ENCODE measurements at places on chromosomes 6 and 20.

DNA sequence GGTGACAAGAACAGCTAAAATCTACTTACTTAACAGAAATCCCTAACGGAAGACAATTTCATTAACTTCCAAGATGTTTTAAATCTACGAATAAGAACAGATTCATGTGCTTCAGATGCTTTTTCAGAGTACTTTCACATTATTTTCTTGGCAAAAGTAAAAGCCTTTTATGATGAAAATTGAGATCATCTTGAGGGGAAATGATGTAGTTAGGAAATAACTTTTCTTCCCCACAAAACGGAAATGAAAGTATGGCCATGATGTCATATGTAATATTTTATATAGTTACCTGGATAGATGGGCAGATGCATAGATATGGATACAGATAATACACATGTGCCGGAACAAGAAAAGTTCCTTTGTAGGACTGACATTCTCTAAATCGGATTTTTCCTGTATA lies 32.8 kb downstream of the SASH1 start:
- no peak for DNase-seq

- DNase-seq = no peak
Observed at GRCh38 chr20:47667531-47668312, 117.6 kb downstream of the SULF2 start.

DNA sequence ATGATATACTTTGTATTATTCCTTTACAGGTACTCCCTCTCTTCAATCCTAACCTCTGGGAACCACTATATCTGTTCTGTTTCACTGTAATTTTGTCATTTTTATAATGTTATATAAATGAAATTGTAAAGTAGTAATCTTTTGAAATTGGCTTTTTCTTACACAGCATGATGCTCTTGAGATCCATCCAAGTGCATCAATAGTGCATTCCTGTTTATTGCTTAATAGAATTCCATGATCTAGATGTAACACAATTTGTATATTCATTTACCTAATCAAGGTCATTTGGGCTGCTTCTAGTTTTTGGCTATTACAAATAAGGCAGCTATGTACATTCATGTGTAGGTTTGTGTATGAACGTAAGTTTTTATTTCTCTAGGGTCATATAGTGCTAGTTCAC lies 174.6 kb downstream of the KHDC1L start:
- no peak for DNase-seq

- DNase-seq = no peak
Observed at GRCh38 chr20:399182-399707, 8.9 kb upstream of the RBCK1 start.

DNA sequence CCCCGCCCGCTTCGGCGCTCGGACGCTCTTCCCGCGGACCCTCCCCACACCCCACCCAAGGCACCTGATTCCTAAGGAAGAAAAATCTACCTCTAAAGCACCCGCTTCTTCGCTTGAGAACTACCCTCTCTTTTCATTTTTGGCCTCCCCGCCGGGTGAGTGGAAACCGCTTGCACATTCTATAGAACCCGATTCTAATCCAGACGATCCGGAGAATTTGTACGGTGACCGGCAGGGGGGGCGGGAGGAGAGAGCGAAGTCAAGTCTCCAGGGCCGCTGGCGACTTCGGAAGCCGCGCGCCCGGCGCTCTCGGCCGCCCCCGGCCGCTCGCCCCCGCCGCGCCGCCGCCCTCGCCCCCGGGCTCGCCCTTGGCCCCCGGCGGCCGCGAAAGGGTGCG lies at the start of gene RBM24:
Gene RBM24 (plus strand): TSS at position 262 of the 397 bp plus-strand sequence. CDS start 221 bp downstream, outside the sequence.
- no peak for DNase-seq

DNA sequence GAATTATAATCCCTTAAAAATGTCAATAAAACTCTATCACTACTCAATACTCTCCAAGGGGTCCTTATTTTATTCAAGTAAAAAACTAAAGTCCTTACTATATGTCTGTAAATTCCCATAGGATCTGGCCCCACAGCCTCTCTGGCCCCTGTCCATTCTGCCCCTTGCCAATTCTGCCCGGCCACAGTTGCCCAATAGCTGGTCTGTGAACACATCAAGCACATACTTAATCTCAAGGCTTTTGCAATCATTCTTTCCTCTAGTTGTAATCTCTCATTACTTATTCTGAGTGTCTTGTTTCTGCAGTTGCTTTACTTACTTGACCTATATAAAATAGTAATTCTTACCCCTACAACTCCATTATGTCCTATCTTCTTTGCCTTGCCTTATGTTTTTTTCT lies 22.5 kb upstream of the GFRAL start:
- no peak for DNase-seq

DNA sequence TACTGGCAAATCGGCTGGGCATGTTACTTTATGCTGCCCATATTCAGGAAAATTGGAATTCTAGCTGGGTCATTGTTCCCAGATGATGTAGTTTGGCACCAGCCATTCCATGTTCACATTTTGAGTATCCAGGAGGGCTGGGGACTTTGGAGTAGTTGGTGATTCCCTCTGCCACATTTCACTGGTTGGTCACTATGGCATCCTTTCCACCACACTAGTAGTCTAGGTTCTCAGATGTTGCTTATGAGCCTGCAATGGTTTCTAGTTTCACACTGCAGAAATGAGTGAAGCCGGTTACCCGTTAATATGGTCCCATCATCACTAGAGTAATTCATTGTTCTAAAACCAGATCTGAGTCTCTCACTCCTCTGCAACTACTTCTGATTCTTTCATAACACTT lies 4.6 kb downstream of the PTPN1 start:
- no peak for DNase-seq

DNA sequence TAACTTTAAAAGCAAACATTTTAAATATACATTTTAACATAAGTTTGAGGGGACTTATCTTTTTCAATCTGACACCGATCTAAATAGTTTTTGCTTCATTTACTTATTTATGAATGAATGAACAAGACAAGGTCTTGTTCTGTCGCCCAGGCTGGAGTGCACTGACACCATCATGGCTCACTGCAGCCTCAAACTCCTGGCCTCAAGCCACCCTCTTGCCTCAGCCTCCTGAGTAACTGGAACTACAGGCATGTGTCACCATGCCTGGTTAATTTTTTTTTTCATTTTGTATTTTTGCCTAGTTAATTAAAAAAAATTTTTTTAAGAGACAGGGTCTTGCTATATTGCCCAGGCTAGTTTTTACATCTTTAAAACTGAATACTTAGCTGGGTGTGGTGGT lies 25.4 kb downstream of the FBXO9 start:
- DNase-seq = no peak

- no peak for DNase-seq
Observed at GRCh38 chr6:48813836-48814235, 649.2 kb downstream of the MMUT start.

GRCh38 chr6:31441365-31442267 lies 38.2 kb downstream of the MICA start:
- DNase-seq = peak; percentile 80

DNA sequence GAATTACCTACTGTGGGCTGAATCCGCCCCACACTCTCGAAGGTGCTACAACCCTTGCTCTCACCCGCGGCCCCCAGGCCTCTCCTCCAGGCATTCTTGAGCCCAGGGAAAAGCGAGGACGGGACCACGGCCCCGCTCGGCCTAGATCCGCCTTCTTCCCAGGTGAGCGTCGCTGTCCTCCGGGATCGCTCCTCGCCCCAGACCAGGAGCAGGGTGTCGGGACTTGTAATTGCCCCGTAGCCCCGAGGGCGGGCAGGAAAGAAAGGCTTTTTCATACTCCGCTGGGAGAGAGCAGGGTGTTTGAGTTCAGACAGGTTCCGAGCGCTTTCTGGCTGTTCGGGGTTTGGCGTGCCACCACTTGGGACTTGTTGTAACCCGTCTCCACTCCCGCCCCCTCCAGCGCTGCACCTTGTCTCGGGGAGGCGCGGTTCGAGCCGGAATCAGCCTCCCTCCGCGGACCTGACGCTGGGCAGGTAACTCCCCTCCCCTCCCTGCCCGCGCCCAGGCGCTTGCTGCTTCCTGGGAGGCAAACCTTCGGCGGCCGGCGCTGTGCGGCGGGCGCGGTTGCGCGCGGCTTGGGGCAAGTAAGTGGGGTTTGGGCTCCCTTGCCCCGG lies at the start of gene FAM83B:
Gene FAM83B (plus strand): TSS at position 529 of the 614 bp plus-strand sequence. CDS start 23,476 bp downstream, outside the sequence.
- no peak for DNase-seq

DNA sequence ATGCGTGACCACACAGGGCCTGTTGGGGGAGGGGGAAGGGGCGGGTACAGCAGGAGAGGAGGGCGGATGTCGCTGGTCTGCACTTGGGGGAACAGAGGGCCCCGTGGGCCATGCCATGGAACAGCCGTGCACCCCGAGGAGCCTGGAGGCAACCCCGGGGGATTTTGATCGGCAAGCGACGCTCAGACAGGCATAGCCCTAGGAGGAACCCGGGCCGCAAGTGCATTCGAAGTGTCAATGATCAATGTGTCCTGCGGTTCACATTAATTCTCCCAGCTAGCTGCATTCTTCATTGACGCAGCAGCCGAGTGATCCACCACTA lies 772.8 kb upstream of the DEFB115 start:
- DNase-seq = no peak

DNA sequence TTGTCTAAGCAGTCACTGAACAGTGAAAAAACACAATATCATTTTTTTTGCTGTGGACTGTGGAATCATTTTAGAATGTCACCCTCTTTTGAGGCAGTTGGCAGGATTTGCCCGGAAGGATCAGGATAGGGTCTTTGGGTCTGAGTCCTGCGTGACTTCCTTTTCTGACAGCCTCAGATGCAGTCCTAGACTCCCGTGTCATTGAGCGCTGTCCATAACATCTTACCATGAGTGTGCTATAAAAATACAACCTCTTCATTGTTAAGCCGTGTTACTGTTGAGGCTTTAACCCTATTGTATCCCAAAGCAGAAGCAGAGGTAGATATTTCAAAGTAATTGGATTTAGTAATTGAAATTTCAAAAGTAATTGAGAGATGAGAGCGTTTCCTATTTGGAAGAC lies 30.6 kb downstream of the ARID1B start:
- no peak for DNase-seq

DNA sequence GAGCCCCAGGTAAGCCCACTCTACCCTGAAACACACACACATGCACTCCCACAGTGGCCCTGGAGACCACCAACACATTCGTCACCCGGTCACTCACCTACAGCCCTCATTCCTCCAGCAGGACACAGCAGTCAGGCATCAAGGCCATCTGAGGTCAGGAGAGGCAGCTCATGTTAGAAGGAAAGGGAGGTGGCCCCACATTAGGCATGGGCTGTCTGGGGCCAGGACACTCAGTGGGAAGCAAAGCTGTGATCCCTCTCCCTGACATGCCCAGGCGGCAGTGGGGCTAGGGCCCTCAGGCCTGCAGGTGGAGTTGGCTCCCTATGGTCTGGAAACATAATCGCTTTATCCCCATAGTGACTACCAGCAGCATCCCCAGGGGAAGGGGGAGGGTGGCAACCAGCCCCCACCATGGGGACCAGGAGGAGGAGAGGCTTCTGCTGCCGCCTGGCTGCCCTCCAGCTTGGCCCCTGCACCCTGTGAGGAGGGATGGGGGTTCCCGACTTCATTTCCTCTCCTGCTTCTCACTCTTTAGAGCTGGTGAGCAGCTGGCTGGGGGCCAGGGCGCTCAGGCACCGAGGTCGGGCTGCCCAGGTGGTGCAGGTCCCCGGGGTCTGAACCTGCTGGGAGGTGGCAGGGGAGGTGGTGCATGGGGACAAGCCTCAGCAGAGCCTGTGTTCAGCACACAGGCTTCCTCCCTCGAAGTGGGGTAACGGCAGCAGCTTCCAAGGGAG lies 76.6 kb upstream of the CST7 start:
- DNase-seq = no peak

DNA sequence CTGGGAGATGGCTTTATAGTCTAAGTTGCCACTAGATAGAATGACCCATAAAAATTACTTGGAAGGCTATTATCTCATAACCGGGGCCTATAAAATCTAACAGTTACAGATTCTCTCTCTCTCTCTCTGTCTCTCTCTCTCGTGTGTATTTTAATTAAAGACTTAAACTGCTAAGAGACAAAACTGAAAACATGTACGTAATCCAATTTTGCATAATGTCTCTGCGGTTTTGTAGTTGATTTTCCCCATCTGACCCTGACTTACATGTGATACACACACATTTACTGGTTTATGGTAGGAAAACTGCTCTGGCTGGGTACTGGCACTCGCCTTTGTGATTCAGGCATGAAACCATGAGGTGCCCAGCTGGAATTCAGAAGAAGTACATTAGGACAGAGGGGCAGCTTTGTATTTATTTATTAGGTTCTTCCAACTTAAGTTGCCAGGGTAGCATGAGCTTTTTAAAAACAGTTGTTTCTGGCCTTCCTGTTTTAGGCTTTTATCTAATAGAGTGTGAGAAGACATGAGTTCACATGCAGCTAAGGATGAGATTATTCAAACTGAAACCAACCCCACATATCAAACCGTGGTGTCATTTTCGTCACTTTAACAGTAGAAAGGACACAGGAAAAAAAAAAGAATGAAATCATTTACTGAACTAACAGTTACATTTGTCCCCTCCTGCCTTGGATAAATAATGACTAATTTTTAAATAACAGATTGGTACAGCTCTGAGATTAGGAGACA lies 182.5 kb downstream of the GMPR start:
- peak; percentile 67 for DNase-seq

DNA sequence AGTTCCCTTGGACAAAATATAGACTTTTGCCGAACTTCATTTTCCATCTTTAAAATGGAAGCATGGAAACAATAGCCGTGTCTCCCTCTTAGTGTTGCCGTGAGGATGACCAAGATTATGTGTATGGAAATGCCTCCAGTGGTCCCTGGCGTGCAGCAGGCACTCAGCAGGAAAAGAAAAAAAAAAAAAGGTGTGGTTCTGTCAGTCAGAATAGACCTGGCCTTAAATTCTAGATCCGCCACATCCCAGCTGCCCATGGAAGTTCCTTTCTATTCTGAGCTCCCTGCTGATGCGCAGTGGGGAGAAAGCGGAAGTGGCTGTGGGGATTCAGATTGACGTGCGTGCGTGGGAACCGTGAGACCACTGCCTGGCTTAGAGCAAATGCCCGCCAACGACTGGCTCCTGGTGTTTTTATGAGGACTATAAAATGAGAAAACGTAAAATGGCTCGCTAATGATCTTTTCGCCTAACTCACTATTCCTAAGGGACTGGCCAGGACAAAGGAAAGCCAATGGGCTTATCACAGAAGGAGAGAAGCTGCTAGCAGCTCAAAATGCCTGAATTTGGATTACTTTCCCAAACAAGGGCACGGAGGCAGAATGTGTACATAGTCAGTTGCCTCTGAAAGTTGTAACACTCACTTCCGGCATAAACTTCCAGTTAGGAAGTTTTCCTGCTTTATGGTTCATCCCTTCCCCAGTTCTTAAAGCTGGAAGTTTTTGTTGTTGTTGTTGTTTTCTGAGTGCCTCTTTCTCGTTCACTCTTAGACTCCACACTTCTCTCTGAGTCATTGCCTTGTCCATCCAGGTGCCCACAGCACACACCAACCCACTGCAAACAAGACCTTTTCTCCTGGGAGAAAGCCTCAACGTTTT lies 11.4 kb upstream of the PDE10A start:
- DNase-seq = no peak

GRCh38 chr20:45128099-45128498 lies 3.8 kb upstream of the WFDC12 start:
- no peak for DNase-seq

- DNase-seq = no peak
Observed at GRCh38 chr20:21840991-21841390, 135.5 kb downstream of the PAX1 start.

- DNase-seq = no peak
Observed at GRCh38 chr6:147855803-147856482, 347.5 kb downstream of the SAMD5 start.

- DNase-seq = no peak
Observed at GRCh38 chr6:72761761-72762160, 139.9 kb downstream of the KCNQ5 start.

Data from central memory CD8-positive, alpha-beta T cell (primary cell).